ENCODE measurements at places on chromosomes 4 and X. TPM values are rescaled to one million over a fixed set of nuclear protein-coding genes. Genes with fewer than 3 reads are reported as not detected.

CXCL11 gene
- total RNA-seq: not detected

HMX1 gene
- total RNA-seq: not detected

NPNT gene
- under 0.01 TPM for total RNA-seq

GABRA4 gene
- total RNA-seq: not detected

ANKRD50 gene
- total RNA-seq: 27.1 TPM

MAML3 gene
- total RNA-seq: 4.2 TPM

ERAS gene
- total RNA-seq: not detected

CCDC120 gene
- total RNA-seq: 0.86 TPM

SLC26A1 gene
- under 0.01 TPM for total RNA-seq

NEXMIF gene
- total RNA-seq: not detected

ADGRG4 gene
- total RNA-seq: not detected

CT55 gene
- not detected for total RNA-seq

GJB1 gene
- total RNA-seq: not detected

ADH7 gene
- total RNA-seq: not detected

SLC2A9 gene
- 0.43 TPM for total RNA-seq

NRK gene
- 4.7 TPM for total RNA-seq

UGT8 gene
- total RNA-seq: 0.32 TPM

LINC00632 gene
- 5.2 TPM for total RNA-seq

RPGR gene
- total RNA-seq: 4.3 TPM

KIAA1210 gene
- not detected for total RNA-seq

HPGD gene
- total RNA-seq: not detected

SPATA4 gene
- 0.97 TPM for total RNA-seq

MTCP1 gene
- total RNA-seq: 2.2 TPM

MAGEA11 gene
- total RNA-seq: not detected

ERVMER34-1 gene
- total RNA-seq: 0.32 TPM

WDR17 gene
- total RNA-seq: 0.64 TPM

SPINK2 gene
- not detected for total RNA-seq

GYG2 gene
- 3.9 TPM for total RNA-seq
